Foreskin keratinocyte (primary cell): ENCODE measurements at places on chromosomes 2 and 18. TPM values are rescaled to one million over a fixed set of nuclear protein-coding genes. Genes with fewer than 3 reads are reported as not detected.

PHOSPHO2 gene
- 1.2 and 2.5 TPM in 2 replicates for total RNA-seq

MYL12A gene
- 549 and 551 TPM in 2 replicates for total RNA-seq

TMEM37 gene
- 0.21 TPM in 1 of 2 replicates, not detected in the other for total RNA-seq

RPRM gene
- not detected in 2 replicates for total RNA-seq

FAP gene
- total RNA-seq = 1.2 and 3.0 TPM in 2 replicates

PLCL1 gene
- total RNA-seq = not detected in 2 replicates

SPDYA gene
- 0.35 and 0.41 TPM in 2 replicates for total RNA-seq

PLEKHA3 gene
- 8.2 and 10.5 TPM in 2 replicates for total RNA-seq

FBXO41 gene
- total RNA-seq = 4.0 and 5.0 TPM in 2 replicates

POTEJ gene
- total RNA-seq = not detected in 2 replicates

PJVK gene
- total RNA-seq = 0.81 and 2.0 TPM in 2 replicates

AQP12B gene
- total RNA-seq = not detected in 2 replicates

CNOT9 gene
- total RNA-seq = 64.0 and 65.7 TPM in 2 replicates

ARL5A gene
- 38.5 and 40.2 TPM in 2 replicates for total RNA-seq

DSEL gene
- total RNA-seq = 4.3 and 5.0 TPM in 2 replicates

STEAP3 gene
- total RNA-seq = 23.7 and 30.8 TPM in 2 replicates

SLC39A10 gene
- 22.5 and 25.6 TPM in 2 replicates for total RNA-seq

KCNF1 gene
- 0.04 TPM in 1 of 2 replicates, not detected in the other for total RNA-seq

VWA3B gene
- 0.35 TPM in 1 of 2 replicates, not detected in the other for total RNA-seq

ACMSD gene
- total RNA-seq = not detected in 2 replicates

FER1L5 gene
- total RNA-seq = 0.18 and 0.20 TPM in 2 replicates

LCLAT1 gene
- 23.9 and 24.3 TPM in 2 replicates for total RNA-seq

ALKAL2 gene
- total RNA-seq = not detected in 2 replicates

LOXL3 gene
- total RNA-seq = 1.4 and 1.9 TPM in 2 replicates

SNORC gene
- 0.18 and 0.65 TPM in 2 replicates for total RNA-seq

CIB4 gene
- not detected in 2 replicates for total RNA-seq

ABCG5 gene
- total RNA-seq = not detected in 2 replicates

STK11IP gene
- total RNA-seq = 20.0 and 20.9 TPM in 2 replicates

TBR1 gene
- not detected in 2 replicates for total RNA-seq

GFPT1 gene
- total RNA-seq = 22.6 TPM in 2 replicates

LINC00305 gene
- total RNA-seq = not detected in 2 replicates

RAB17 gene
- 0.75 and 1.8 TPM in 2 replicates for total RNA-seq

DNAH6 gene
- 0.04 TPM in 1 of 2 replicates, not detected in the other for total RNA-seq

HYCC2 gene
- 7.8 and 9.4 TPM in 2 replicates for total RNA-seq

SERPINB11 gene
- total RNA-seq = not detected in 2 replicates

CD207 gene
- not detected in 2 replicates for total RNA-seq

SP5 gene
- 0.07 TPM in 1 of 2 replicates, not detected in the other for total RNA-seq

EXOC6B gene
- 35.8 and 42.7 TPM in 2 replicates for total RNA-seq

ITGB6 gene
- 41.2 and 113 TPM in 2 replicates for total RNA-seq

SCN1A gene
- not detected in 2 replicates for total RNA-seq

TEX44 gene
- total RNA-seq = not detected in 2 replicates

SYT4 gene
- total RNA-seq = not detected in 2 replicates

ANKRD29 gene
- 5.6 and 7.7 TPM in 2 replicates for total RNA-seq

LRP1B gene
- total RNA-seq = 0.10 TPM in 1 of 2 replicates, not detected in the other

DNMT3A gene
- 6.6 and 8.0 TPM in 2 replicates for total RNA-seq

RABL2A gene
- total RNA-seq = 5.2 and 6.2 TPM in 2 replicates

DYNAP gene
- total RNA-seq = not detected in 2 replicates

PIGN gene
- 22.4 and 23.0 TPM in 2 replicates for total RNA-seq

PHLPP1 gene
- 9.5 and 10.3 TPM in 2 replicates for total RNA-seq
